ENCODE measurements at places on chromosomes 5 and 9.

DNA sequence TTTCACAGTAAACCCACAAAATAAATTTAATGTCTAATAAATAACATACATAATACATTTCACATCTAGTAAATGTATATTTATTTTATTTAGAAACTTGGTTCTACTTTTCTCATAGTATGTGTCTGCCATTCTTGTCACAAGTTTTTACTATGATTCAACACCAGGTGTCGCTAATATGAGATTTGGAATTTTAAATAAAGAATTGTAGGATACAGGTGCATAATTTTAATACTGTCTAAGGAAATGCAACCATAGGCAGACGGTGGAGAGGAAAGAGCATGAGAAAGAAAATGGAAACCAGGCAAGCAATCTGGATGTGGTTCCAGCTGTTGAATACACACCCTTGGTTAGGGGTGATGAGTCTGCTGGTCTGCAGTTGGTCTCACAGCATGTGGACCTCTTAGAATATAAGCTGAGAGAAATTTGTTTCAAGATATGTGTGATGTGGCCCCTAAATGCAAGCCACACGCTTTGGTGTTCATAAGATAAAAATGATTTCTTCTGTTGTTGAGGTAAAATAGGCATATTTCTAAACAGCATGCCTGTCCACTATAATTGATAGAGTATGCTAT lies 114.7 kb upstream of the TXNDC8 start:
- no peak for DNase-seq

DNA sequence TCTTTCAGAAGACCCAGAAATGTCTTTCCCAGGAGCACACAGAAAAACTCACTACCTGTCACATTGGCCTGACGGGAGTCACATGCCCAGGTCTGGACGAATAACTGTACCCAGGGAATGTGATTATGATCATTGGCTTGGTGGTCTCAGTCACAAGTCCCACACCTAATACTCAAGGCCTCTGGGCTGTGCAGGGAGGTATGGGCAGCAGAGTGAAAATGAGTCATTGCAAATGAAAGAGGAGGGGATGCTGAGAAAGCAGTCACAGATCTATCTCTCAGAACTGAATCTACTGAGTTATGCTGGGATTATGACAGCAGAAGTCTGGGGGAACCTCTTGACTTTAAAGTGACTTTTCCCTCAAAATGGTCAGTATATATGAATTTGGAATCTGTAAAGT lies 36.9 kb downstream of the SGCD start:
- DNase-seq = no peak

DNA sequence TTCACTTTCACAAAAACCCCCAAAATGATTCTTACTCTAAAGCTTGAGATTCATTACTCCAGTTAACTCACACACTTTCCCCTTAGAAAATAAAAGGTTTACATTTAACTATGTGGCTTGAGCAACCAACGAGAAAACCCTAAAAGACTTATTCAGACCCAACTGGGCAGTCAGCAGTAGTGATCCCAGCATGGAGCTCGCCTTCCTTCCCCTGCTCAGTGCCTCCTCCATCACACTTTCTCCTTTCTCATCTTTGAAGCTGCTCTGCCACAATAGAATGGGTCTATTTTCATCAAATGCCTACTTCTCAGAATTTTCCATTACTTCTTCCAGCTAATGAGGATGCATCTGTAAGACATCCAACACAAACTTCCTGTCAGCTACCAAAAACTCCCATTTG lies 29.1 kb downstream of the RORB start:
- no peak for DNase-seq

GRCh38 chr5:43895876-43896275 lies 292.9 kb downstream of the NNT start:
- no peak for DNase-seq

GRCh38 chr9:138020795-138021182 lies 143.2 kb downstream of the CACNA1B start:
- DNase-seq = no peak

DNA sequence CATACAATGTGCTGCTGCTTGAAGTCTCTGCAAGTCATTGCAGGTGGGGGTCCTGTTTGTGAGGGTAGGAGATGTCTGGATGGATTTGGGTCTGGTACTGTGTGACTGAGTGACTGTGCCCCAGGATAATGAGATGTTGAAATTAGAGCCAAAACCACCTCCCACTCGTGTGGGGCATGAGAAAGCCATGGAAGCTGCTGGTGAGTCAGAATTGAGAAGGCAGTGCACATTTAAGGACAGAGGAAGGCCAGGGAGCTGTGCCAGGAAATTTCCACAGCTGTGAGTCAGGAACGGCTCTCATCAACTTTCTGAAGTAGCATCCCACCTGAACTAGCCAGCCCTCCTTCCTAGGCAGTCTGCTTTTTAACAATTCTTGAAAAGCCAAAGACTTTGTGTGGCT lies 229.8 kb downstream of the DRD1 start:
- no peak for DNase-seq

DNA sequence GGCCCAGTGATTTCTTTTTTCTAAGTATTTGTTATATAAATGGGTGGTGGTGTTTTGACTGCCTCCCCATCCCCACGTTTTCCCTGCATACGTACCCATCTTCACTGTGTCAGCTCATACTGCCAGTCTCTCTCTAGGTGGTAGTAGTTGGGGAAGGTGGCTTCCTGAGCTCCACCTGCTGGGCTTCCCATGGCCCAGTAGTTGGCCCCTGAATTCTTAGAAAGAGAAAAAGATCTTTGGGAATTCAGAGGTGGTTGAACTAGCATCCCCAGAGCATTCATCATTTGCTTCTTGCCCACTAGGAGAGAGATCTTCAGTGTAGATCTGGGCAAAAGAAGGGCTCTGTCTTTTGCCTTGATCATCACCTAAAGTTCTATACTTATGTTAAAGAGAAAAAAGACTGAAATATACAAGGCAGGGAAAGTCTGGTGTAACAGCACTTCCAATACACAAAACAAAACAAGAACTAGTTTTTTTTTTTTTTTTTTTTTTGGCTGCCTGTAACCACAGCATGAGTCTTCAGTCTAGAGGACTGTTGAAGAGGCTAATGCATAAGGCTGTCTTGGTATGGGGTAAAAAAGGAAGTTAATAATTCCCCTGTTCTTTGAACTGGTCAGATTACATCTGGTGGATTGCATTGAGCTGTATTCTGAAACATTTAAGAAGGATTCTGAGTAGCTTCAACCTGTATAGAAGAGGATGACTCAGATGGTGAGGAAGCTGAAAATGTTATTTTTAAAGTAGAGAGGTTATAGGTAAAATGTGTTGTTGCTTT lies 128.7 kb downstream of the ATG10 start:
- no peak for DNase-seq

- no peak for DNase-seq
Observed at GRCh38 chr5:164230341-164230740, 724.9 kb downstream of the MAT2B start.

GRCh38 chr9:87140605-87141109 lies 193.4 kb upstream of the GAS1 start:
- no peak for DNase-seq

DNA sequence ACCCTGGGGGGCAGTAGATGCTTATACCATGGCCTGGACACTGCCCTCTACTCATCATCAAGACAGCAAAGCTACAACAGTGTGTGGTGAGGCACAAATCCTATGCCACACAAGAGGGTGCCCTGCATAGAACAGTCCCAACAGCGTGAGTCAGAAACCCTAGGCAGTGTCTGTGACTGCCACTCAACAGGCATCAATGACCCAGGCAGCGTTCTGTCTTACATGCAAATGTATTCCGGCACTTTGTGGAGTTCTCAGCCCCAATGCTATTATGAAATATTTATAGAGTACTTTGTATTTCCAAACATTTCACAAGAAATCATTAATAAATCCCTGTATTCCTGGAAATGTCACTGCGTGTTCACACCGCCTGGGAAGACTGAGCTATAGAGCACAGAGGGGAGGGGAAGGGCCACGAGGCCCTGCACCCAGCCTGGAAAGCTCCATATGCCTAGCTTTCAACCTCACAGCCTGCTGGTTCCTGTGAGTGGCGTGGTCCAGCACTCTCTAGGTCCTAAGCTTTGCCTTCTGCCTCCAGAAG lies 77.7 kb downstream of the NIPSNAP3B start:
- DNase-seq = no peak

DNA sequence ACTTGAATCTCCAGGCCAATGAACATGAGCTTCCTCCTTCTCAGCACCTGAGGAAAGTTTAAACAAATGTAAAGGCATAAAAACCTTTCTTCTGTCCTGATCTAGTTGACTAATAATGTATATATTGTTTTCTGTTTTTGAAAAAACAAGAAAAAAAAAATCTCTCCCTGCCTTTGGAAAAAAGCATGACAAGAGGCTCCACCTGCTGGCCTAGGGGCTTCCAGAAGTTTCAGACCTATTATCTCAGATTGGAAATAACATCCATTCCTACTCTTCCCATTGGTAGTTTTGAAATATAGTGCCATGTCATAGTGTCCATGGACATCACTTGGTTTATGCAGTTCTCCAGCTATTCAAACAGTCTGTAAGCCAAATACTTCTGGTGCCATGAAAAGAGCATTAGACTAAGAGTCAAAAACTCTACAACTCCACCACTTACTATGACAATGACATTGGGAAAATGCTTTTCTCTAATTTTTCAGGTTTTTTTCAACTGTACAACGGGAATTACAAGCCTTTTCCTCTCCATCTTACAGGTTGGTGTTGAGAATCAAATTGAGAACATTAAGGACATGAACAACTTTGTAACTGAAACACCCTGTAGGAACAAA lies 409.6 kb upstream of the MPDZ start:
- no peak for DNase-seq

GRCh38 chr5:156526081-156526925 lies 199.3 kb downstream of the SGCD start:
- DNase-seq = no peak

DNA sequence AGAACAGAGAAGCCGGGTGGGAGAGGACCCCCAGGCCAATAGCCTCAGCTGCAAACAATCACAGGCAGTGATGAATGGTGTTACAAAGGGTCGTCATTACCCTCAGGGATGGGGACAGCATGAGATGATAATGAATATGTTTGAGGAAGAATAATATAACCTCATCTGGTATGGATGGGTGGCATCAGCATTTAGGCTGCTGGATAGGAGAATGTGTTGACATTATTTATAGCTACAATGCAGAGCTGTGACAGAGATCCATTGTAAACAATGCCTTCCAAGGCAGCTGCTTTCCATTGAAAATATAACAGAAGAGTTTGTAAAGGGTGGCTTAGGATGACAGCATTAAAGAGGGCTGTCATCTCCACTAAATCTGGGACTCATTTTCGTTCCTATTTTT lies 365.5 kb downstream of the KCNN2 start:
- no peak for DNase-seq

DNA sequence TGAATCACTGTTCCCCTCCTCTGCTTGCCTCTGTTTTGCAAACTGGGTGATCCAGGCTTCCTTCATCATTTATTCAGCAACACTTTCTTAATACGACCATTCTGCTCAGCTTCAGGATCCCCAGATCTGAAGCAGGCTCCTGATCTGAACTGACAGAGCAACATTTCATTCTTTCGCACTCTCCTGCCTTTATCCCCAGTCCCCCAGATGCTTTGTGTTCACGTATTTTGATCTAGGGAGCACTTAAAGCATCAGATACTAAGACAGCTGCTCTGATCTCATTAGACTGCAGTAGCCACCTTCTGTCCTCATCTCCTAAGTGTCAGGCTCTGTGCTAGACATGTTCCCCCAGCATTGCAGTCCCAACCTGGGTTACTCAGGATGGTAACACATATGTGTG lies 158.0 kb downstream of the TRIO start:
- DNase-seq = no peak

- no peak for DNase-seq
Observed at GRCh38 chr9:757246-757881, 84.1 kb upstream of the DMRT1 start.

GRCh38 chr9:122386311-122386872 lies 15.6 kb downstream of the PTGS1 start:
- no peak for DNase-seq

- no peak for DNase-seq
Observed at GRCh38 chr5:81077105-81077504, 116.9 kb downstream of the RASGRF2 start.

DNA sequence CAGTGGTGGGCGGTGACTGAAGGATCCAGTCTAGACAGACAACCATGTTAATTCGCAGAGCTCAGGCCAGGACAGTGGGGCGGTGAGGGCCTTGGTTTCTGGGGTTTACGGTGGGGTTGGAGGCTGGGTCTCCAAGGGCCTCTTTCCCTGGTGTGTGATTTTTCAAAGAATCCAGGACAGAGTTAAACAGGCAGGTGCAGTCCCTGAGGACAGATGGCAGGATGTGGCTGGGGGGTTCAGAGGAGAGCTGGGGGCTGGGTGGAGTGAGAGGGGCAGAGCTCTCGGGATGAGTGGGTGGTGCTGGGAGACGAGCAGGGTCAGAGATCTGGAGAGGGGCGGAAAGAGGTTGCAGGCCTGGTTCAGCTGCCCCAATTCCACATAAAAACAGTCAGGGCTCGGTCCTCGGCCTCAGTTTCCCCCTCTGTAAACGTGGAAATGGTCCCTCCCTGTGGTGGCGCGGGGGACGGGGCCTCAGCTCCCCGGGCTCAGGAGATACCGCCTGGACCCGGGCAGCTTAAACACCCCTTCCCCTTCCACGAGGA lies 145.9 kb downstream of the GAPVD1 start:
- no peak for DNase-seq

GRCh38 chr5:2917093-2917492 lies 165.6 kb upstream of the IRX2 start:
- no peak for DNase-seq

DNA sequence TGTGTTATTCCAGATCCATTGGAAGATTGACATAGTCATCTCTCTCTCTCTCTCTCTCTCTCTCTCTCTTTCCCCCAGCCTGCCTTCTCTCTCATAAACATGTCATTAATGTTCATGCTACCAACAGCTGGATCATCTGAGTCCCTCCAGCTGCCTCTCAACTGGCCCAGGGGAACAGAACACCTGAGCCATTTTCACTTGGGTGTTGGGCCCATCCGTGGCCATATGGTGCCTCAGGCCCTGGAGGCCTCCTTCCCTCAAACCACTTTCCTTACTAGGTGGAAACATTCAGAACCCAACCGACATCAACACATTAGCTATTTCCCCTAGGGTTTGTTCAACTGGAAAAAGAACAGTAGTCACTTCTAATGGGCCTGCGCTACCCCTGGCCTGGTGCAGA lies 196.2 kb downstream of the FRMD3 start:
- DNase-seq = no peak

DNA sequence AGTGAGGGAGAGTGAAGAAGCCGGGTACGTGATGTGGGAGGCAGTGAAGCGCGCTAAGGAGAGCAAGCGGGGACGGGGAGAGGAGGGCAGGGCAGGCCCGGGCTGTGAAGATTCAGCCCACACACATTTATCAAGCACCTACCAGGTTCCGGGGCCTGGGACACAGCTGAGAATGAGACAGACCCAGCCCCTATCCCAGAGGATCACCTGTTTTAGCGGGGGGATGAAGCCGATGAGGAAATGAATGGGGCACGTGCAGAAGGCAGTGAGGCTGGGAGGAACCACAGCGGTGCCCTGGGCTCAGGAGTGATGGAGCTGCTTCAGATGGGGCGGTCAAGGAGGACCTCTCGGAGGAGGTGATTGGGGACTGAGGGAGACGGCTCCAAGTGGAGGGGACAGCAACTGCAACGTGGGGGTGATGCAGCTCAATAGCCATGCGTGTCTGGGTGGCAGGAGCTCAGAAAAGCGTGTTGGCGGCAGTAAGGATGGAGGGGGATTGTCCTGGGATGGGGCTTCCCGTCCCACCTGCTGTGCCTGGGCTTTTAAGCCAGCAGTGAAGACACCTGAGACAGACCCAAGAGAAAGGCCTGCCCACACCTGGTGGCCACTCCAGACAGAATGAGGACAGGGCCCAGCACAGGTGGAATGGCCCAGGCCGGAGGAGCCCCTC lies 77.5 kb upstream of the UNC5A start:
- no peak for DNase-seq
